ENCODE measurements at places on chromosomes 1 and 21.
A peak's percentile ranks its signal among the peaks of the same experiment; 100 is the strongest.

DNA sequence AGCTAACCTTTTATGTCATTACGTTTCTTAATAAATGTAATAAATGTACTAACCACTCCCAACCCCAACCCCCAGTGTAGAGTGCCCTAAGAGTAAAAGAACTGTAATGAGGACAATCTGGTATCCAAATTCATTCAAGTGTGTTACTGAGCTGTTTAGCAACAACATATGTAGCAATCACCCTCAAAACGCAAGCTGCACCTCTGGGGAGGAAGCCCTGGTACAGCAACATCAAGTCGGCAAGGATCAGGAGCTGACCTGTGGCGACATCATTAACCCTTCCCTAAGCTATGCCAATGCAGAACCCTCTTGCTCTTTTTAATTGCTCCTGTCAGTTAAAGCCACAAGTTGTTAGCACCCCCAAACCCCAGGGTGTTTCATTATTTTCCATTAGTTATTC, 47.1 kb downstream of the STX6 start:
- DNase-seq: no peak

GRCh38 chr1:100268202-100268601, 2.2 kb downstream of the RTCA start:
- no peak for DNase-seq

- no peak for DNase-seq
Measured at GRCh38 chr1:7150724-7151280, 365.5 kb downstream of the CAMTA1 start.

DNA sequence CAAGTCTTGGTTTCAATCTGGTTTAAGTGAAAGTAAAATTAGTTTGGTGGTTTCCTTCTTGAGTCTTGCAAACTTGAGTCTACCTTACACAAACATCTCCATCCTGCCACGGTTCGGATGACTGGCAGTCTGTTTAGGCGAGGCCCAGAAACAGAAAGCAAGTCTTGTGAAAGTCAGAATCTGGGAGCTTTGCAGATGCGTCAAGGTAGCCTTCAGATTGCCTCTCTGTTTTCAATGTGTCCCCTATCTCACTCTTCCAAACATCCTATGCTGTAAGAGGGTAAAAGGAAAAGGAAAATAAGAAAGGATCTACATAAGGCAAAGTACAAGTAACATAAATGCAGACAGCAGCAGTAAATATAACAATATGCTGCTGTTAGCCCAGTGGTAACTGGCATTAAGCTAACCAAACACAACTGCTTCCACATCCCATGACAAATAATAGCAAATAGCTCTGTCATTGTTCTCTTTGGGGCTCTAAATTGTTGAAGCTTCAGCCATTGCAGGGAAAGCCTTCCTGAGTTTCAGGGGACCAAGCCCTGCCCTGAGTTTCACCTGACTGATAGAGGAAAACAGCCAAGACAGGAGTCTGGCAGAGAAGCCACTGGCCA, 26.2 kb upstream of the C1orf105 start:
- DNase-seq: no peak

GRCh38 chr1:30668546-30669327, 54.6 kb downstream of the MATN1 start:
- DNase-seq: no peak

GRCh38 chr1:207313131-207313530, 8.3 kb upstream of the CD55 start:
- DNase-seq: no peak

DNA sequence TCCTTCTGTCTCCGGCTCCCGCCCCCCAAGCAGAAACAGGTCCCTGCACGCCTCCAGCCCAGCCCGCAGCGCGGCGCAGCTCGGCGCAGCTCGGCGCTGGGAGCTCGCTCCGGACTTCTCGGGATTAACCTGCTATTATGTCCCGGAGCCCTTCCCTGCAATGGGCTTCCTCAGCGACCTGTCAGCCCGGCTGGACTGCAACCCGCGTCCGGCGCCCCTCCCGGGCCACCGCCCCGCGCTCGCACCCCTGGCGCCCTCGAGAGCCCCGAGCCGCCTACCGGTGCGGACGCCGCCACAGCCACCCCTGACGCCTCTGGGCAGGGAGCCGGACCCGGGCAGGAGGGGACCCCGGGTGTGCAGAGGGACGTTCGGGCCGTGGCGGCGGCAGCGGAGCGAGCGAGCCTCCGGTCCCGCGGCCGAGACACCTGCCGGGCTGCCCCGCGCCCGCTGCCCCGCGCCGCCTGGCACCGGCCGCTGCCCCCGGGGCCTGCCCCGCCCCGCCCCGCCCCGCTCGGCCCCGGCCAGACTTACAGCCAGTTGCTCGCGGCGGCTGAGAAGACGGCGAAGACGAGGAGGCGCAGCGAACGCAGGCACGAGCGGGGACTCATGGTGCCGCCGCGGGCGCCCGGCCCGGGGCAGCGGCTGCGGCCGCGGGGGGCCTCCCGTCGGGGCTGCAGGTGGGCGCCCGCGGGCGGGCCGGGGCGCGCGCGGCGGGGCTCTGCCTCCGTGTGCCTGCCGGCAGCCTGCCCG, 407 bp downstream of the WNT4 start:
- DNase-seq: peak; percentile 53

- peak; percentile 60 for DNase-seq
Measured at GRCh38 chr21:26814386-26814785, 30.8 kb downstream of the ADAMTS1 start.

DNA sequence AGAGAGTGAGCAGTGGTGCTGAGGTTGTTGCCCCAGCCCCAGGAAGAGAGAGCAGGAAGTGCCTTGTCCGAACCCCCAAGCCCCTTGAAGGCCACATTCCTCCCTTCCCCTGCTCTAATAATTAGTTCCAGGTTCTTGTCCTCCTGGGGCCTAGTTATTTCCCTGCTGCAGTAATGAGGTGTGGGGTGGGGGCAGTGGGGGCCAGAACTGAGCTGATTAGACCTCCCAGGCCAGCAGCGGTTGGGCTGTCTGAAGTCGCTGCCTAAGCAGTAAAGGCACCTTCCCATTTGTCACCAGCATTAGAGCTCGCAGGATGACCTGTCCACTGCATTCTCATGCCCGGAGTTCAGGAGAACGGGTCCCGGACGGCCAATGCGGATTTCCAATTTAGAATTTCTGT, 186.5 kb upstream of the CSF3R start:
- DNase-seq: no peak

GRCh38 chr1:18239671-18240070, 132.1 kb downstream of the IGSF21 start:
- DNase-seq: no peak

DNA sequence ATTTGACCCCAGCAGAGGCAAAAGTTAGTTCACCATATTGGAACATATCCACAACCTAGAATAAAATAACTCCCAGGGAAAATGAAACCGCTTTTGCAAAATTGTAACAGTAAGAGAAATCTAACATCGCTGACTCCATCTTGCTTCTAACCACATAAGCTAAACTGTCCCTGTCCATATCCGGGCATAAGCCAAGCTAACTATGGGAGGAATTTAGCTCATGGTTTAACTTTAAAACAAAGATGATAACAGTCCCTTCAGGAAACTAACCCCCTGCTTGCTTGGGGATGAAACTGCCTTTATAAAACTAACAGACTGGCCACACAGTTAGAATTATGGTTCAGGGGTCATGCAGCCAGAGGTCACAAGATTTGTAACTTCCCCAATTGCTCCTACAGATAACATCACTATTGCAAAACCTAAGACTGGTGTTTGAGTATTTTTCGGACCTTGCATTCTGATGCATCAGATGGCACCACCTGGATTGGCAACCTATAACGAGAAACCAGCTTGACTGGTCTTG, 46.3 kb downstream of the TESK2 start:
- DNase-seq: no peak

DNA sequence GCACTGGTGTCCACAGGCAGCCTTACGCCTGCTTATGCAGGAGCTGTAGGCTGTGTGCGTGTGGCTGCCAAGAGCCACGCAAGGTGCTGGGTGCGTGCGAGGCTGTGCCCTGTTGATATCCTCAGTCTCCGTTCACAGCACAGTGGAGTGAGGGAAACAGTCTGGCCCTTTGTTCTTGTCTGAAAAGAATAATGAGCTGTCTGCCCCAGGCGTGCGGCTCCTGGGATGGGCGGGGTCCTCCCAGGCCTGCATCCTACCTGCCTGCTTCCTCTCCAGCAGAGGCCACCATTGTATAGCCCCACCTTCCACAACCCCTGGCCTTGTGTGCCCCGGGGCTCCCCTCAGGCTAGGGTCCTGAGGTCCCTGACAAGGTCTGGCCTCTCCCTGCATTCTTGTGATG, 47.0 kb upstream of the KDM4A start:
- DNase-seq: no peak

DNA sequence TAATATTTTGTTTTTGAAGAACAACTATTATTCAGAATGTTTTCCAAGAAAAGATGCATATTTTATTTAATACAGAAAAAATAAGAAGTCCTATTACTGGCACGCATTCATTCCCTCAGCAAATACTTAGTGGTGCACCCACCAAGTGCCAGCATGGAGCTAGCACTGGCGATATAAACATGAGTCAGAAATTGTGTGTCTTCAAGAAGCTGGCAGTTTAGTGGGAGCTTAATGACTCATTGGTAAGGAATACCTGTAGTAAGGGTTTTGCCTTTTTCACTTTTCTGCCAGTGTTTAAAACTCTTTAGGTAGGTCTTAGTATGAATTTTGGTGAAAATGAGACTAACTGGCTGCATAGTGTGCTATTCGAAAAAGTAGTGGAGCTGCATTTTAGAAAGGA, 6.3 kb downstream of the MAGI3 start:
- no peak for DNase-seq

GRCh38 chr1:27992276-27992675, 32.5 kb downstream of the XKR8 start:
- peak; percentile 7 for DNase-seq

- peak; percentile 81 for DNase-seq
Measured at GRCh38 chr1:24027838-24028468, 47.8 kb upstream of the SRSF10 start.

- no peak for DNase-seq
Measured at GRCh38 chr1:78540048-78540447, 49.3 kb downstream of the PTGFR start.

DNA sequence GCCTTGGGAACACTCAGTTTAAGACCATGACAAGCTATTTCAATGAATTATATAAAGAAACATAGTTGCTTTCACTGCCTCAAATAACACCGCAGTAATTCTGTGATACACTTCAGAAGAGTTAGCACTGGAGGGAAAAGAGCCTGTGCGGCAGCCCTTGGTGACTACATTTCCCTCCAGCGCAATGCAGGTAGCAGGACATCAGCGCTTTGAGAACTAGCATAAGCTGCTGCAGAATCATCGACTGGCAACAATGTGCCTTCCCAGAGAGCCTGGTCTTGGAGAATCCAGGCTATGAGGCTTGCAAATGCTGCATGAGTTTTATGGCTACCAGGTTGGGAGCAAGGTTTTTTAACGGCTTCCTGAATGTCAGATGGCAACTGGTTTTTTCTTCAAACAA, 7.5 kb downstream of the NRIP1 start:
- peak; percentile 25 for DNase-seq

DNA sequence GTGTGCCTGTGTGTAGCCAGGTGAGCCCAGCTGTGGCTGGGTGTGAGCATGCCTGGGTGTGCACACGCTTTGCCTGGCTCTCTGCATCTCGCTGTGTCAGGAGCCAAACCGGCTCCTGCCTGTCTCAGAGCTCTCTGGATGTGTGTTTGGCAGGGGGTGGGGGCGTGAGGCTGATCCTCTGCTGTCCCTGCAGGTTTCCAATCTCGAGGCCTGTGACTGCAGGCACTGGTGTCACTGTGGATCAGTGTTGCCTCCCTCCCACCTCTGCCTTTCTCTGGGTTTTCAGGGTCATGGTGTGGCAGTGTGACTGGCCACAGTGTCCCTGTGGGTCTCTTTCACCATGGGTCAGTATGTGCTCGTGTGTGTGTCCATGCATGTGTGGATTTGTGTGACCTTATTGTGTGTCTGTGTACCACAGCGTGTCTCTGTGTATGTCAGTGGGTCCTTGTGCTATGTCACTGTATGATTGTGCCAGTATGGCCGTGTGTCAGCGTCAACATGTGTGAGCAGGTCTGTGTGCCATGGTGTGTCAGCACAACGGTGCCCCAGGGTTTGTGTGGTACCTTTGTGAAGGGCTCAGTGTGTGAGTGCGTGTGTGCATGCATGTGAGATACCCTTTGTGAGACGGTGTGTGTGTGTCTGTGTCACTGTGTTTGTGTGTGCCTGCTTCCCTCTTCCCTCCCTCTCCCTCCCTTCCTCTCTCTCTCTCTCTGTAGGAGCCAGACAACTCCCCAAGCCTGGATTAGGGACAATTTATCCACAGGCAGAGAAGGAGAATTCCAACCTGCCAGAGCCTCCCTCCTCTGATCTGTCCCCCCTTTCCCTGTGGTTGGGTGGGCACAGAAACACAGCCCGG, 43.4 kb downstream of the AHDC1 start:
- no peak for DNase-seq

- DNase-seq: no peak
Measured at GRCh38 chr1:15936025-15936424, 39.9 kb downstream of the ZBTB17 start.

GRCh38 chr1:226608699-226609505, 60.3 kb downstream of the STUM start:
- DNase-seq: peak; percentile 85

DNA sequence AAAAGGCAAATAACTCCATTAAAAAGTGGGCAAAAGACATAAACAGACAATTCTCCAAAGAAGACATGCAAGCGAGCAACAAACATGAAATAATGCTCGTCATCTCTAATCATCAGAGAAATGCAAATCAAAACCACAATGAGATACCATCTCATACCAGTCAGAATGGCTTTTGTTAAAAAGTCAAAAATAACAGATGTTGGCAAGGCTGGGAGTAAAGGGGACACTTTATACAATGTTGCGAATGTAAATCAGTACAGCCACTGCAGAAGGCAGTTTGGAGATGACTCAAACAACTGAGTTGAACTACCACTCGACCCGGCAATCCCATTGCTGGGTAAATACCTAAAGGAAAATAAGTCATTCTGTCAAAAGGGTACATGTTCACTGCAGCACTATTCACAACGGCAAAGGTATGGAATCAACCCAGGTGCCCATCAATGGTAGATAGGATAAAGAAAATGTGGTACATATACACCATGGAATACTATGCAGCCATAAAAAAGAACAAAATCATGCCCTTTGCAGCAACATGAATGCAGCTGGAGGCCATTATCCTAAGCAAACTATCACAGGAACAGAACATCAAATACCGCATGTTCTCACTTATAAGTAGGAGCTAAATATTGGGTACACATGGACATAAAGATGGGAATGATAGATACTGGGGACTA, 25.9 kb downstream of the TSPAN2 start:
- no peak for DNase-seq

GRCh38 chr1:210003501-210003900, 65.5 kb downstream of the SYT14 start:
- DNase-seq: peak; percentile 11

GRCh38 chr21:33278721-33279120, 12.6 kb downstream of the IL10RB start:
- no peak for DNase-seq

DNA sequence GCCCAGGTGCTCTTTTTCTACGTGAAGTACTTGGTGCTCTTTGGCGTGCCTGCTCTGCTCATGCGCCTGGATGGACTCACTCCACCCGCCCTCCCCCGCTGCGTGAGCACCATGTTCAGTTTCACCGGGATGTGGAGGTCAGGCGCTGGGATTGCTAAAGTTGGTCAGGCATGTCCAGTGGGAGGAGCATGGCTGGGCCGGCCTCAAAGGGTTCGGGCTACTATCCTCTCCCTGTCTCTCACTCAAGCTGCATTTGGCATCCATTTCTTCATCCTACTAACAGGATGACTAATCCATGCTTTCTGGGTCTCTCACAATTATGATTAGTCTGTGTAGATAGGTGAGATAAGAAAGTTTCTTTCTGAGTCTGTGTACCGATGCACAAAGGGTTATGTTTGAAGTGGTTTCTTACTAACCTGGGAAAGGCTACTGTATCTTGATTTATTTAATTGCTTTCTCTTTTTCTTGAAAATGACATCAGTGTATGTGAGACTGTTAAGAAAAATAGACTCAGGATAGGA, 135.9 kb downstream of the HHAT start:
- no peak for DNase-seq
